AG09309 (cell line): ENCODE measurements at places on chromosomes 11 and 22.

DNA sequence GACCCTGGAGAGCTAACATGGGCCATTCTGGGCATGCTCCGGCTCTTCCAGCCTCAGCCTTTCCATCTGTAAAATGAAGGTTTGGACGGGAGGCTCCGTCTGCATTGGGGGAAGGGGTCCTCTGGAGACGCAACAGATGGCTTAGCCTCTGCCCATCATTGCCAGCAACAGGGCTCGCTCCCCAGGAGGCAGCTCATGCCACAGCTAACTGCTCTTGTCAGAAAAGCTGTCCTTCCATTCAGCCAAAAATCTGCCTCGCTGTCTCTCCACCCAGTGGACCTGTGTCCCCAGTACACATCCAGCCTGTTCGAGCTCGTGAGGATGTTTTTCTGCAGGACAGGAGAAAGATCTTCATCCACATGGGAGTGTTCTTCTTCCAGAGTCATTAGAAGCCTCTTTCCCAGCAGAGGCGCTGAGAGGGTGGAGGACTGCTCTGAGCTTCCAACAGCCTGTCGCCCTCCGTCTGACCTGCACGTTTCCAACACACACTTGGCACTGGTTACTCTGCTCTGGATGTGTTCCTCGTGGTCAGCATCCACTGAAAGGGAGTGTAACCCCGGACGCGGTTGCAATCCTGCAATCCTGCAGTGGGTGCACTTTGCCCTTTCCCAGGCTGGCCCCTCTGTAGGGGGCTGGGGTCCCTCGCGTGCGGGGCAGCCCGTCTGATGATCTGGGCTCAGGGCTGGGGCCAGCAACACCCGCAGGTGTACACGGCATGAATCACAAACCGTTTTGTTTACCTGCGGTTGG lies 1340.9 kb downstream of the TBC1D22A start:
- no peak for DNase-seq

- no peak for DNase-seq
Measured at GRCh38 chr22:28817919-28818859, 17.8 kb upstream of the XBP1 start.

DNA sequence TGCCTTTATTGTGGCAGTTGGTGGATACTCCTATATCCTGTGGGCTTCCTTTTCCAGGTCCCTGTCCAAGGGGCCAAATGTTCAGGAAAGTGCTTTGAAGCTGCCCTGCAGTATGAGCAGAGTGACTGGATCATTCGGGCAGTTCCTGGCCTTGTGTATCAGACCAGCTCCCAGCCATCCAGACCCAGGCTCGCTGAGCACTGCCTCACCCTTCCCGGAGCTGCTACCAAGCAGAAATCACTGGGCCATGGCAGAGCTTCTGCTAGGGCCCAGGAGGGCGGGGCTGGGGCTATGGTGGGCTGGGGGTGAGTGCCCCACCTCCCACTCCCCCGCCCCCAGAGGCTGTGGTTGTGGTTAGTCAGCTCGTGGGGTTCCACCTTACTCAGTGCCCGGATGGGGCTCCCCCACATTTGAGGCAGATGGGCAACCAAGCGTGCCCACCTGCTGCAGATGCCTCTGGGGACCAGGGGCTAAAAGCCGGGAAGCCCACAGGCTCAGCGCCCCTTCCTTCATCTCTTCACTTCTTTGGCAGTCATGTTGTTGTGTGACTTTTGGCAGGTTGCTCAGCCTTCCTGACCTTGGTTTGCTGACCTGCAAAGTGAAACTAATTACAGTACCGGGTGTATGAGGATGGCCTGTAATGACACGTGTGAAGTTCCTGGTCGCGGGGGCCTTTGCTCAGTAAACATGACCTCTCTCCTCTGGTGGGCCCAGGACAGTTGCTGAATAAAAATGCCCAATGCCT lies 2.1 kb upstream of the LRRC32 start:
- DNase-seq, result no peak

- DNase-seq, result no peak
Measured at GRCh38 chr11:1223346-1224110, 662 bp downstream of the MUC5B start.

- DNase-seq, result no peak
Measured at GRCh38 chr11:83982825-83983224, 696.7 kb upstream of the CCDC90B start.

GRCh38 chr22:20582520-20583361 lies 75.3 kb downstream of the MED15 start:
- DNase-seq, result no peak

DNA sequence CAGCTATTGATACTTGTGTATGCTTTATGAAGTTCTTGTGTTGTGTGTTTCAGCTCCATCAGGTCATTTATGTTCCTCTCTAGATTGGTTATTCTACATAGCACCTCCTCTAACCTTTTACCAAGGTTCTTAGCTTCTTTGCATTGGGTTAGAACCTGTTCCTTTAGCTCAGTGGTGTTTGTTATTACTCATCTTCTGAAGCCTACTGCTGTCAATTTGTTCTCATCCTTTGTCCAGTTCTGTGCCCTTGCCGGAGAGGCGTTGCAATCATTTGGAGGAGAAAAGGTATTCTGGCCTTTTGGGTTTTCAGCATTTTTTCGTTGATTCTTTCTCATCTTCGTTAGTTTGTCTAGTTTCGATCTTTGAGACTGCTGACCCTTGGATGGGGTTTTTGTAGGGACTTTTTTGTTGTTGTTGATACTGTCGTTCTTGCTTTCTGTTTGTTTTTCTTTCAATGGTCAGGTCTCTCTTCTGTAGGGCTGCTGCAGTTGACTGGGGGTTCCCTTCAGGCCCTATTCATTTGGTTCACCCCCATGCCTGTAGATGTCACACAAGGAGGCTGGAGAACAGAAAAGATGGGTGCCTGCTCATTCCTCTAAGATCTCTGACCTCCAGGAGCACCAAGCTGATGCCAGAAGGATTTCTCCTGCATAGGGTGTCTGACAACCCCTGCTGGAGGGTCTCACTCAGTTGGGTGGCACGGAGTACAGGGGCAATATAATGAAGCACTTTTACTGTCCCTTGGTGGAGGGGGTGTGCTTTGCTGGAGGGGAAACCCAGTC lies 35.9 kb upstream of the MUC15 start:
- no peak for DNase-seq

- DNase-seq, result peak; percentile 62
Measured at GRCh38 chr11:8959546-8960166, 4.6 kb downstream of the TMEM9B start.

DNA sequence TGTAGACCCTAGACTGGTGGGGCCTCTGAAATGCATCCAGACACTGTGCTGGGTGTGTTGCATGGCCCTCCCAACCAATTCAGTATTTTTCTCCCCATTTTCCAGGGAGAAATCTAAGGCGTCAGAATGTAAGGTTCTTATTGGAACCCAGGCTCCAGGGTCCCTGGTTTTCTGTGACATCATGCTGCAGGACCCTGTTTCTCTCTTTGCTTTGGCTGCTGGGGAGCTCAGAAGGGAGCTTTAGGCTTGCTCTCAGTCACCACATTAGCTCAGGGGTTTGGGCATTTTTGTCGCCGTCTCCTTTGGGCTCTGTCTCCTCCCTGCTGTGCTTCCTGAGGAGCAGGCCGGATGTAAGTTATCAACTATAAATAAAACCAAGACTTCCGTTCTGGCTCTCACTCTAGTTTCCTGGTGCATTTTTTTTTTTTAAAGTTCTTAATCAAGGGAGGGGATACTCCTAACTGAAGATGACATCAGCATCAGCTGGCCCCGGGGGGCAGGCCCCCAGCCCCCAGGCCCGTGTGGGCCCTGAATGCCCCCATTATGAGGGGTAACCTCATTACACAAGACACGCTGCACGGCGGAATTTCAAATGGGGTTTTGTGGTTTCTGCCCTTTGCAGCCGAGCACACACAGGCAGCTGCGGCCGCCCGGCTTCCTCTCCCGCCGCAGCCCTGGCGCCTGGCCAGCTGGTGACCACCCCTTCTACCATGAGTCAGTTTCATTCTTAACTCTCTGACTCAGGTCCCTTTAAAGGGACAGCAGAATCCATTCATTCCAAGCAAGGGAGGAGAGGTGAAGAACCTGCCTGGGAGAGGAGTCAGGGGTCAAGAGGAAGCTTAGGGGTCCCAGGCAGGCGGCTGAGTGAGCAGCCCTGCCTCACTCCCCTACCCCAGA lies 3.2 kb downstream of the MYEOV start:
- DNase-seq, result peak; percentile 97

DNA sequence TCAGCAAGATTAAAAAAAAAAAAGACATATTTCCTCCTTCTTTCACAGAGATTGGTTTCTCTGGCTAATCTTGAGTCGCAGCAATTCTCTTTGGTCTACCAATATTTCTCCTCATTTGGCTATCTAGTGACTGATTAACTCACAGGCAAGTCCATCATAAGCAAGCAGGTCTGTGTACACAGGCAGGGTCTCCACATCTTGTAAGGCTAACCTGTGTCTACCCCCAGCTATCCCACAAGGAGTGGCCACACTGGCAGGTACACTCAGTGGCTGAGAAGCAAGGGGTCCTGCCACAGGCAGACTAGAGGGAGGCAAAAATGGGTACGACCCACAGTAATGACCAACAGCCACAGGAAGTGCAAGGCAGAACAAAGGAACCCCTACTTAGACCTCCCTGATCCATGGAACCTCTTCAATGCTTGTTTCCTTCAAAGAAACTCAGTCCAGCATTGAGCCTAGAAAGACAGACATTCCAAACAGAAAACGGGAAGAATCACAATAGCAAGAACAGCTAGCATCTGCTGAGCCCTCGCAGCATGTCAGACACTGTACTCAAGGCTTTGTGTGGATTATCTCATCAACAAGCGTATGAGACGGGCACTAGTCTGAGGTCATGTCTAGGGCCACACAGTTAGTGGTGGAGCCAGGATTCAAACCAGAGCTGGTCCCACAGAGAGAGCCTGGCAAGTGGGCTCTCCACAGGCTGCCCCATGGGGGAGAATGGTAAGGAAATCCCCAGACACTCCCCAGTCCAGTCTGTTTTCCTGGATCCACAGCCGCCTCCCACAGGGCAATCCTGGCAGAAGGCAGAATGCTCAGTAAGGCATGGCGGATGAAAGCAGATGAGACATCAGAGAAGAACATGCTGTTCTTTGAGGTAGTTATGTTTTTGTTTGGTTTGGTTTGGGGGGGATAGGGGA lies 34.3 kb downstream of the PLEKHA7 start:
- no peak for DNase-seq

GRCh38 chr11:110759972-110760381 lies 47.7 kb upstream of the ARHGAP20 start:
- DNase-seq, result no peak

DNA sequence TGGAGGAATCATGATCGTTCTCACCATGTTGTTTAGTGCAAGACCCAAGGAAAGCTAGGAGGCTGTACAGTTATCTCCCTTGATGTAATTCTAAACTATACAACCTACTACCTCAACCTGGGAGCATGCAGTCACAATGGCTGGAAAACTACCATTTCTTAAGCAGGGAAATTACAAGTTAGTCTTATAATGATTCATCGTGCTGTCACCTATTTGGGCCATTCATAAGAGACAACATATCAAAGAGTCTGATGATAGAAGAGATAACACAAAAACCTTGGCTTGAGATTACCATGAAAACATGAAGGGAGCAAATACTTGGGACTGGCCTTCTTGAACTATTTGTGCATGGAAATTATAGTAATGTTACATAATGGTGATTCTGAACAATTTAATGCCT lies 30.5 kb upstream of the BLID start:
- DNase-seq, result no peak
